ENCODE measurements at places on chromosomes 13 and 19.

GRCh38 chr13:98254513-98254912, 77.4 kb upstream of the RNF113B start:
- no peak for DNase-seq

- DNase-seq, result no peak
Observed at GRCh38 chr19:13613447-13613846, 107.2 kb upstream of the CACNA1A start.

DNA sequence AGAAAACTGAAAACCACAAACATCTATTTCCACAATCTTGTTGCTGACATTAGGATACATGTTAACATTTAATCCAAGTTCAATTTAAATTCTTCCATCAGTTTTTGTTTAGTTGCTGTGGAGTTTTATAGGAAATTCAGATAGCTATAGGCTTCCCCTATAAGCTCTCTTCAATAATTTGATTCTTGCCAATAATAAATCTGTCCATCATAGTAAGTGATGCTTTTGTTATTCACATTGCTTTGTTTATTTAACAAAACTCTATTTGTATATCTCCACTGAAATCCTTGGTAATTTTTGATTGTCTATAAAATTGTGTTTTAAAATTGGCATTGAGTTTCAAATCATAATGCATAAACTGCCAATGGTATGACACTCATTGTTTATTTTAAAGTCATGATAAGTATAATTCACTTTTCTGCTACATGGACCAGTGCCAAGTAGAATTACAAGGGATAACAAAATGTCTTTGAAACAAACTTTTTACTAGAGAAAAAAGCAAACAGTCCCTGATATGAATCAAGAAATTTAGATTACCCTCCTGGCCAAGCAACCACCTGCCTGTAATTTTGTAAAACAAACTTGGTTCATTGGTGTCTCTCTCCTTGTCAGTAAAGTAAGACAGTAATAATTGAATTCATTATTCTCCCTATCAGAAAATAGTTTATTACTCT, 577.3 kb upstream of the GPC6 start:
- DNase-seq, result no peak

GRCh38 chr13:62525652-62526051, 1110.0 kb upstream of the PCDH20 start:
- no peak for DNase-seq

- no peak for DNase-seq
Observed at GRCh38 chr13:38868870-38869269, 121.8 kb downstream of the STOML3 start.

GRCh38 chr13:99346335-99347042, 39.3 kb upstream of the GPR183 start:
- no peak for DNase-seq

DNA sequence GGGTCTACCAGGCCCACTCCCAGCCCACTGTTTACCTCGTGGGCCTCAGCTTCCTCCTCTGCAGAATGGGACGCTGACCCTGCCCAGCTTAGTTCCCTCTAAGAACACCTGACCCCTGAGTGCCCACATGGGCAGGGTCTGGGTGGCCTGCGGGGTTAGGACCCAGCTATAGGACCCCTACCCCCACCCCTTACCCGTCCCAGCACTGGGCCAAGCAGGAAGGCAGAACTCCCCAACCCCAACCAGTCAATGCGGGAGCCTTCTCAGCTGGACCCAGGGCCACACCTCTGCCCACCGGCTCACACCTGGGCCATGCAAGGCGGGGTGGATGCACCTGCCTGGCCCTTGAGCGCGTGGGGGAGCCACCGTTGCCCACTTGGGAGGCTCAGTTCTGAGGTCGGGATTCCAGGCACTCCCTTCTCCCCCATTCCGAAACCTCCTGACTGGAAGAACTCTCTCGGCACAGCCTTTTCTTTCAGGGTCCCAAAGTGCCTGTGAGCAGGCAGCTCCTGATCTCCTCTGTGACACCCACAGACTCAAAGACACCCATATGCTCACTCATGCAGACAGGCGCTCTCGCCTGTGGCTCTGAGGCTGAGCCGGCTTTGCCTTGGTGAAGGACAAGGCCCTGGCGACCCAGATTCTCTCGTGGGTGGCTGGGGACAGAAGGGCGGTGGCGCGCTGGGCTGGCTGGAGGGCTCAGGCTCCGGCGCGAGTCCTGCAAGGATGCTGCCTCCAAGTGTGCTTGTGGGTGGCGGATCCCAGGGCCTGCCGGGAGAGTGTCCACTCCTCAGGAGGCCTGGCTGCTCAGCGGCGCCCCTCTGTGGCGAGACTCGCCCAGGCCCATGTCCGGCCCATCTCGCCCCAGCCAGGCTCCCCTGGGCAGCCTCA, 27.9 kb upstream of the PARP4 start:
- no peak for DNase-seq

GRCh38 chr19:13020002-13020414, 24.7 kb downstream of the NFIX start:
- no peak for DNase-seq

DNA sequence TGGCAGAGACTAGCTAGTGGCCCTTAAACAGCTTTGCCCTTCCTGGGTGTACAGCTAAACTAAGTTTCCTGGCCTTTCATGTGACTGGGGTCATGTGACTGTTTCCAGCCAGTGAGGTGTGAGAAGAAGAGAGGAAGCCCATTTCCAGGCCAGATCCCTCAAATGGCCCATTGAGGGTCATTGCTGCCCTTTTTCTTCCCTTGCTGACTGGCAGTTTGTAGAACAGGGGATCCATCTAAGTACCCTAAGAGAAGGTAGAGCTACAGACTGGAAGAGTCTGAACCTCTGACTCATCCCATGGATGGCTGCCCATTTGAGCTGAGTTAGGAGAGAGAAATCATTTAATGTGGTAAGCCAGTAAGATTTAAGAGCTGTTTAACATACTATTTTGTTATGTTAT, 2.8 kb downstream of the SWSAP1 start:
- peak; percentile 57 for DNase-seq

- no peak for DNase-seq
Observed at GRCh38 chr13:28865149-28865744, 45.1 kb downstream of the MTUS2 start.

DNA sequence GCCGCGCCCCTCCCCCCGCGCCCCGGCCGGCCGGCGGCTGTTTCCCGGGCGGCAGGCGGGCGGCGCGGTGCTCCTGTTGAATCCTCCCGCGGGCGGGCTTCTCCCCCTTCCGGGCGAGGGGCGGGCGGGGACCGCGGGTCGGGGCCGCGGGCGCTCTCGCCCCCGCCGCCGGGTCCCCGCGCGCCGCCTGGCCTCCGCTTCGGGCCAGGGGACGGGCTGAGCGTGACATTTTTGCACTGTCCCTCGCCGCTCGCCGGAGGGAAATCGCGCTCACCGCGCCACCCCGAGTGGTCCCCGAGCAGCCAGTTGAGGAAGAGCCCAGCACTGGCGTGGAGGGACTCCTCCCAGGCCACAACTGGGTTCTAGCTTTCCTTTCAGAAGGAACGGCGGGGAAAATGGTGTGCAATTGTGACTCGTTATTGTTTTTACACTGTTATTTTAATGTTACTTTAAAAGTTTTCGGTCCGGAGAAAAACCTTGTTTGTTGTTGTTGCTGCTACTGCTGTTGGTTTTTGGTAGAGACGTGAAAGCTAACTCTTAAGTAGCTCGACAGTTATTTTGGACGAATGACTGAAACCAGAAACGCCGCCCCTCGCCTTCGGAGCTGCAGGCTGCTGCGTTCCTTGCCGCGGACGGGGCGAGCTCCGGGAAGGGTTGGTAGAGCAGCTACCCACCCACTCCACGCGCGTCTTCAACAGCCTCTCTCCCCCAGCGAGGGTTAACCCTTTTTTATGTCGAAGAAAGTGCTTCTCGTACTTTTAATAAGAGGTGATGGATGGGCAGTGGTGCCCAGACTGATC, 959 bp downstream of the PDS5B start:
- peak; percentile 41 for DNase-seq

All from T-helper 2 cell (primary cell).